NCI-H82 (cell line): ENCODE measurements at places on chromosomes 16 and 17.
A peak's percentile ranks its signal among the peaks of the same experiment; 100 is the strongest.

- DNase-seq, result no peak
Observed at GRCh38 chr16:89040861-89041570, 52.6 kb upstream of the ACSF3 start.

DNA sequence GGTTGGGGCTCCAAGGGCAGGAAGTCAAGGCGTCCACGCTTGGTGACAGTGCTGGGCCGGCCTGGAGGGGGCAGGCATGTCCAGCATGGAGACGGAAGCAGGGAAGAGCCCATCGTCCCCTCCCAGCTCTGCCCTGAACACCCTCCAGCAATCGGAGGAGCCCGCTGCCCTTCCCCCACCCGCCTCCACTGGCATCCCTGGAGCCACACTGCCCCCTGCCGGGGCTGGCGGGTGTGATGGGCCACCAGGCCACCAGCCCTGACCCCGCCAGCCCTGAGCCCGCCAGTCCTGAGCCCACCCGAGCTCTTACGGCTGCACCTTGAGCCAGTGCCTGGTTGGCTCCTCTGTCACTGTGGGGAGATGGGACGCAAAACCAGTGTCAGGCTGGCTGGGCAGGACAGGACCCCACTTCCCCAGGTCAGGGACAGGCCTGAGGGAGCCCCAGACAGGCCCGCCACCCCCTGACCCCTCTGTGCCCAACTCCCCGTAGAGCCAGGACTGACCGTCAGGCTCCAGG is 4.1 kb upstream of the CDH15 start:
- DNase-seq, result peak; percentile 88

DNA sequence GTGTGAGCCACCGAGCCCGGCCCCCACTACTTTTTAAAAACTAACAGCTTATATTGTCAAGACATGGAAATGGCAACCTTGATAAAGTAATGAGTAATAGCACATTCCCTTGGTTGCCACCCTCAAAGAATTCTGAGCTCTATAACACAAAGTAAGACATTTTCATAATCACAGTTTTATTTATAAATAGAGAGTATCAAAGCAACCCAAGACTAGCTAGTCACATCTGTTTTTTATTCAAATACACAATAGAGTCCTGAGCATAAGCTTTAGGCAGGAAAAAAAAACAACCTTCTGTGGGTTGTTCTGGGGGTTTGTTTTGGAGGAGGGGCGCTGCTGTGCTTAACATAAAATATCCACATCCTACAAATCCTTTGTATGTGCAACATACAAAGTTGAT is 68.7 kb downstream of the CEP95 start:
- DNase-seq, result no peak

GRCh38 chr17:39553341-39553945 is 54.3 kb downstream of the NEUROD2 start:
- DNase-seq, result no peak

- DNase-seq, result peak; percentile 81
Observed at GRCh38 chr16:3983081-3983520, 102.6 kb upstream of the CREBBP start.
